Stomach (tissue), 19 donors: ENCODE measurements at places on chromosomes 5 and 9. TPM values are rescaled to one million over a fixed set of nuclear protein-coding genes. Genes with fewer than 3 reads are reported as not detected.

The SPTAN1 gene
- 104 TPM for polyA plus RNA-seq

The PPP6C gene
- polyA plus RNA-seq: 20.9 TPM

The BTNL3 gene
- 0.31 TPM for polyA plus RNA-seq

The IL31RA gene
- polyA plus RNA-seq: not detected

The SPAG8 gene
- polyA plus RNA-seq: 4.1 TPM

The ZNG1A gene
- polyA plus RNA-seq: 29.4 TPM

The RPL12 gene
- polyA plus RNA-seq: 3,146 TPM

The PCDHAC1 gene
- 0.15 TPM for polyA plus RNA-seq

The TMOD1 gene
- polyA plus RNA-seq: 12.8 TPM

The ZBTB34 gene
- polyA plus RNA-seq: 0.92 TPM

The HTR1A gene
- polyA plus RNA-seq: not detected

The ANKRD20A1 gene
- polyA plus RNA-seq: 0.25 TPM

The DDX46 gene
- polyA plus RNA-seq: 13.8 TPM

The AGXT2 gene
- polyA plus RNA-seq: not detected

The CARTPT gene
- 6.8 TPM for polyA plus RNA-seq

The SUSD3 gene
- 3.4 TPM for polyA plus RNA-seq

The GMCL2 gene
- not detected for polyA plus RNA-seq

The C9orf153 gene
- polyA plus RNA-seq: not detected

The GABRA1 gene
- 0.75 TPM for polyA plus RNA-seq

The TBC1D2 gene
- polyA plus RNA-seq: 28.5 TPM

The CNTNAP3 gene
- polyA plus RNA-seq: 2.8 TPM

The SLC6A3 gene
- not detected for polyA plus RNA-seq

The DDX4 gene
- polyA plus RNA-seq: not detected

The ZNF366 gene
- polyA plus RNA-seq: 0.46 TPM

The SCGB3A2 gene
- not detected for polyA plus RNA-seq

The CD72 gene
- 0.61 TPM for polyA plus RNA-seq

The PITX1 gene
- 31.6 TPM for polyA plus RNA-seq

The STING1 gene
- polyA plus RNA-seq: 22.3 TPM

The ATP10B gene
- polyA plus RNA-seq: 1.6 TPM

The FCN1 gene
- 2.1 TPM for polyA plus RNA-seq

The TMC1 gene
- polyA plus RNA-seq: not detected

The CD180 gene
- 0.37 TPM for polyA plus RNA-seq

The WDR38 gene
- not detected for polyA plus RNA-seq

The DHFR gene
- 6.3 TPM for polyA plus RNA-seq
